ENCODE measurements at places on chromosomes 2 and 18.
A peak's percentile ranks its signal among the peaks of the same experiment; 100 is the strongest.

DNA sequence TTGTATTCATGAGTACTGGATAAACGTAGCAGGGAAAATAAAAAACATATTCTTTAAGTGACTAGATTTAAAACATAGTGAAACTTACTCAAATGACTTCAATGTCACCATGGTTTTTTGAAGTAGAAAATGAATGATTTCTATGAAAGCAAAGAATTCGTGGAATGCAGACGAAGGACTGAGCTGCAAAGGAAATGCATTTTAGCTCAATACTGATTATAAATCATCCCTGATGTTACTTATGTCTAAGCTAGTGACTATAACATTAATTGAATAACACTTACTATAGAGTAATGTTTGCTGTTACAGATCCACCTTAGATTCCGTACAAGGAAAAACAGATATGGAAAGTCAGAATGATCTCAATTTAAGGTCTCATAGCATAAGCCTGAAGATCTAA, 1257.7 kb upstream of the CDH2 start:
- DNase-seq, result no peak

DNA sequence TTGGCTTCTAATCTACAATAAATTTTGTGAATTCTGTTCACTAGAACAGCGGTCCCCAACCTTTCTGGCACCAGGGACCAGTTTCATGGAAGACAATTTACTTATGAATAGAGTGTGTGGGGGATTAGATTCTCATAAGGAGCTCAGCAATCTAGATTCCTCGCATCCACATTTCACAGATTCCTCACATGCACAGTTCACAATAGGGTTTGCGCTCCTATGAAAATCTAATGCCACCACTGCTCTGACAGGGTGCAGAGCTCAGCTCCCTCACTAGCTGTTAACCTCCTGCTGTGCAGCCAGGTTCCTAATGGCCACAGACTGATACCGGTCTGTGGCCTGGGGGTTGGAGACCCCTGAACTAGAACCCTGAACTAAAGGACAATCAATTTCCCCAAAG, 1568.6 kb upstream of the NXPH2 start:
- no peak for DNase-seq

GRCh38 chr2:171347591-171348032, 86.2 kb downstream of the METTL8 start:
- DNase-seq, result no peak

DNA sequence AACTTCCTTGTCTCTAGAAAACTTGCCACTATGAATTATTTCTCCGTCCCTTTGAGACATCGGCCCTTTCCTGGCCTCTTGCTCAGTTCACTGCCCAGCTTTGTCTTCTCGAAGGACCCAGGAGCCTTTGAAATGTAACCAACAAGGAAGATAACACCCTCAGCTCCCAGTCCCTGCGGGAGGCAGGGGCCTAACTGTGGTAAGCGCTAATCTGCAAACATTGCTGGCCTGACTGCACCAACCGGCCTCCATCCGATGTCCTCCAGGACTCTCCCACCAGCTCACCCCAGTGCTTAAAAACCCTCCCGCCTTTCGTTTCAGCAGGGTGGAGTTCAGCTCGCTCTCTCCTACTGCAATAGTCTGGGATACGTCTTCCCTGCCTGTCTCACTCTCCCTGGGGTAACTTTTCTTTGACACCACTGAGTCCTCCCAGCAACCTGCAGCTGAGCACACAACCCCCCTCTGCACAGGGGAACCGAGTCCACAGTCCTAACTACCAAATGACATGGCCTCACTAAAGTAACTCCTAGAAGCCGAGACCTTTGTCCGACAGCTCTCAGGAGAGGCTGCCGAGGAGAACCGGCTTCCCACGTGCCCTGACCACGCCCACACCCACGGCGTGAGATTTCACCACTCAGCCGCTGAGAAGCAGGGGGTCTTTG, 76.1 kb downstream of the MBP start:
- no peak for DNase-seq

- DNase-seq, result no peak
Measured at GRCh38 chr2:100236166-100236565, 86.1 kb downstream of the LONRF2 start.

DNA sequence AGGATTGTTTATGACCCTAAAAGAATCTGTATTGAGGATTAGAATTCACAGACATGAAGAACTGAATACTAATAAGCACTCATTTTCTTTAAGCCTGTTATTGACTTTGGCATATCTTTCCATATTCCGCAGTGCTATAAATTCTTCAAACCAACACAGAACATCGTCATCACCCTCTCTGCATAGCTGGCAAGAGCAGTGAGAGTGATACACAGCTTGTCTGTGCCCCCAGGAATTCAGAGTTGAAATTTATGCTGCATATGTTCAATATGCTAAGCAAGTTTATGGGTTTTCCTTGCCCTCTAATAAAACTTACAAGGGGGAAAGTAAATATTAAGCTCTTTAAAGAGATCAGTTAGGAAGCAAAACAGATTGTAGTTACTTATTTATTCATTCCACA, 32.7 kb downstream of the CTLA4 start:
- DNase-seq, result peak; percentile 12

DNA sequence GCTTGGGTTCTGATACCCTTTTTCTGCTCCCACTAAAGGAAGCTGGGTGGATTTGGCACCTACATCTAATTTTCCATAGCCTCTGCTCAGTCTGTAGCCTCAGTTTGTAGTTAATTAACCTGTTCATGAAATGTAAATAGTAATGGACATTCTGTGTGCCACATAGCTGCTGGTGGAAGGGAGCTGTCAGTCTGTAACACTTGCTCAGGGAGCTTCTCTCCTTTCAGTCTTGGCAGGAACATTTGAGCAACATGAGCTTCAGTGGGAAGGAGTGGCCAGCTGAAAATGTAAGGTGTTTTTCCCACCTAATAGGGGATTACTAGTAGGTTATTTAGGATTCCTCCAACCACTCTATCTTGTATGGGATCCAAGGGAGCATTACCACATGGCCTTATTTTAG, 203.4 kb downstream of the ASXL3 start:
- DNase-seq, result no peak

DNA sequence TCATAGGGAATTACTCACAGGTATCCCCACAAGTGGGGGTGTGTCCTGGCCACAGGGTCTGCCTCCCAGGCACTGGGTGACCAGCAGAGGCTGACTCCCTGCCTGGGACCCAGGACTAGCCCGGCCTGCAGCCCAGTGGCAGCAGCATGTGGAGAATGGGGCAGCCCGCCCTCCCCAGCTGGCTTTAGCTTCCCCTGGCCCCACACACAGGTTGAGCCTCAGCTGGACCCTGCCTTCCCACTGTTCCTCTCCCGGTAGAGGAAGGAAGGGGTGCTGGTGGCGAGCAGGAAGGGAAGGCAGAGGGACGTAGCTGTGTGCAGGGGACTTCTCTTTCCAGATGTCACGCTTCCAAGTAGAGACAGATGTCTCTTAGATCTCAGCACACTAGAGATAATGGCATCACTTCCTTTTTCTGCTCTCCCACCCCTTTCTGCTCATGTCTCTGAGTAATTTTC, 51.4 kb downstream of the EMILIN2 start:
- no peak for DNase-seq

GRCh38 chr18:11851806-11852337, 659 bp downstream of the CHMP1B start:
- peak; percentile 25 for DNase-seq

GRCh38 chr2:100752628-100753333, 67.2 kb upstream of the NPAS2 start:
- no peak for DNase-seq

DNA sequence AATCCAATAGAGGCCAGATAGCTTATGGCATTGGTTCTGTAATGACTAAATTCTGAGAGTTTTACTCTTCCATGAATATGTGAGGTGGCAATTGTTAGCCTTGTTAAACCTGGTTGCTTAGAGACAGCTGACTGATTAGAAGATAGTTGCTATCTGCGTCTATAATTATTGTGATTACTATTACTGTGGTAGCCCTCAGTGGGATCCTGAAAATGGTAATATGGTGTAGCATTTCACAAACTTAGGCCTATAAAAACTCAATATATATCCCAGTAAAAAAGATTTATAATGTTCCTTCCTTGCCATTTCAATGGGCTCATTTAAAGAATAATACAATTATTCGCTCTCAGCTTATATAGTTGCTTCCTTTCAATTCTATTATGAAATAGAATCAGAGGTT, 405.8 kb upstream of the CDH2 start:
- no peak for DNase-seq

DNA sequence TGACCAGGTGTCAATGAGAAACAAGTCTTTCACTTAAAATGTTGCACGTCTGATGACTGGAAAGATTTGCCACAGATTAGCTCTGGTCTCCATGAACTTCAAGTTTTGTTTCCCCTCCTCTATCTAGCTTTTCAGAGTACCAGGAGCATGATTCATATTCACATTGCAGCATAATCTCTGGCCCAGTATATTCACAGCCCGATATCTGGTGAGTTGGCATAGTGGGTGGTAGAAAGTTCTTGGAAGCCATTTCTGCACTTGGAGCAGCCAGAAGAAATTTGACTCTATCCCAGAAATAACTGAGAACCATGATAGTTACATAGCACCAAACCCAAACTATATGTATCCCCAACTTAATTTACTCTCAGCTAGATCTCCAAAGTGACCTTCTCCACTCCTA, 503.9 kb downstream of the PID1 start:
- DNase-seq, result no peak

- no peak for DNase-seq
Measured at GRCh38 chr2:121539750-121540469, 9.2 kb downstream of the RNU4ATAC start.
